Camera-type eye (tissue), 1 donor: ENCODE measurements at places on chromosomes 11 and 22. TPM values are rescaled to one million over a fixed set of nuclear protein-coding genes. Genes with fewer than 3 reads are reported as not detected.

The SLC17A6 gene
- 13.5 TPM for total RNA-seq

The SPDYC gene
- total RNA-seq, result not detected

The TTLL8 gene
- total RNA-seq, result not detected

The CRYBB2 gene
- total RNA-seq, result 777 TPM

The CAVIN3 gene
- total RNA-seq, result 38.2 TPM
